IPS-NIHi11 (cell line): ENCODE measurements at places on chromosomes 5 and 9.

DNA sequence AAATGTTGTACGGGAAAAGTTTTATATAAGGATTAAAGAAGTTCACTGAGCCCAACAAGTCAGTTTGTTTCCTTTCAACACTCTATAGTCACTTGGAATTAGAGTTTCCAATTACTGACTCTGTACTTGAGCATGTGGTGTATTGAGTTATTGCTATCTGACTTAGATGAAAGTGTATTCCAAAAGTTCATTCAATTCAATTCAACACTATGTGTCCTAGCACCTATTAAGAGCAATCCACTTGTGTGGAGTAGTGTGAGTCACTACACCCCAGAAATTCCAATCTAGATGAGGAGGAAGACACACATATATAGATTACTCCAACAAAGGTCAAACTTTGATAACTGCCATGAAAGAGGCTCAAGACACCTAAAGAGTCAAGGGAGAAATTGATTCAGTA lies 98.2 kb upstream of the SLCO6A1 start:
- DNase-seq, result no peak

- no peak for DNase-seq
Observed at GRCh38 chr5:133425222-133425621, 187.1 kb downstream of the FSTL4 start.

DNA sequence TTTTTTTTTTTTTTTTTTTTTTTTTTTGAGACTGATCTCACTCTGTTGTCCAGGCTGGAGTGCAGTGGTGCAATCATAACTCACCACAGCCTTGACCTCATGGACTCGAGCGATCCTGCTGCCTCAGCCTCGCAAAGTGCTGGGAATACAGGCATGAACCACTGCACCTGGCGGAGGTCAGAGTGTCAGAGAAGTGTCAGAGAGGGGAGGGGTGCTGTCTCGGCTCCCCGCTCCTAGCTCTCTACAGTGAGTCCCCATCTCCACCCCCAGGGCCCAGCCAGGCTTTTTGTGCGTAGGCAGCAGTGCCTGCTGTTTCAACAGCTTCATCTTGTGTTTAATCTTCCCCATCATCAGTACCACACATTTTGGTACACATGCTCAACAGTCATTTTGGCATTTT lies 38.3 kb downstream of the SAR1B start:
- no peak for DNase-seq

GRCh38 chr9:17927616-17928015 lies 348.8 kb downstream of the SH3GL2 start:
- no peak for DNase-seq

- DNase-seq, result no peak
Observed at GRCh38 chr5:76490960-76491359, 87.9 kb downstream of the IQGAP2 start.

- no peak for DNase-seq
Observed at GRCh38 chr9:33291031-33291397, 698 bp downstream of the NFX1 start.

DNA sequence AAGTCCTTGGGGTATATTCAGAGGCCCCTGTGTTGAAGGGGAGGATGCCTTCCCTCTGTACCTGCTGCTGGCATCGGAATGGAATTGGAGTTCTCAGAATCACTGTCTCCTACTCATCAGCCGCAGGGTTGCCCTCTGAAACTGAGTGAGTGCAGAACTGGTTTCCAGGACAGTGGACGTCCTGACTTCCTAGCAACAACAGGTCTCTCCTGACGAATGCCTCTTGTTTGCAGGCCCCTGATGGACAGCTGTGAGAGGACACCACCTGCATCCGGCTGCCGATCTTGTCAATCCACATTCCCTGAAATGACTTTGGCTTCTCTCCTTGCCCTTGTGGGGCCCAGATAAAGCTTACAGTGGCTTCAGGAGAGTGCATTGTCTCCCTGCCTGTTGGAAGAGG lies 274.5 kb downstream of the NSG2 start:
- DNase-seq, result no peak
